ENCODE measurements at places on chromosomes 3 and 15.

- peak; percentile 72 for DNase-seq
These were observed 1.1 kb downstream of the RAF1 start for GRCh38 chr3:12662593-12663400.

GRCh38 chr3:30112902-30113484 lies 493.4 kb upstream of the TGFBR2 start:
- DNase-seq = no peak

GRCh38 chr3:21654241-21654640 lies 96.8 kb downstream of the ZNF385D start:
- DNase-seq = no peak

- no peak for DNase-seq
These were observed 144.7 kb upstream of the ABHD17C start for GRCh38 chr15:80550219-80550907.

GRCh38 chr15:22262613-22263020 lies 182.3 kb downstream of the OR4M2 start:
- no peak for DNase-seq

GRCh38 chr3:181772166-181772565 lies 60.4 kb downstream of the SOX2 start:
- DNase-seq = no peak

- no peak for DNase-seq
These were observed 234.7 kb downstream of the CDIN1 start for GRCh38 chr15:36814105-36814504.

- DNase-seq = peak; percentile 38
These were observed 196.4 kb downstream of the UACA start for GRCh38 chr15:70566989-70567388.

GRCh38 chr3:131733086-131733841 lies 230.5 kb upstream of the MRPL3 start:
- DNase-seq = no peak

DNA sequence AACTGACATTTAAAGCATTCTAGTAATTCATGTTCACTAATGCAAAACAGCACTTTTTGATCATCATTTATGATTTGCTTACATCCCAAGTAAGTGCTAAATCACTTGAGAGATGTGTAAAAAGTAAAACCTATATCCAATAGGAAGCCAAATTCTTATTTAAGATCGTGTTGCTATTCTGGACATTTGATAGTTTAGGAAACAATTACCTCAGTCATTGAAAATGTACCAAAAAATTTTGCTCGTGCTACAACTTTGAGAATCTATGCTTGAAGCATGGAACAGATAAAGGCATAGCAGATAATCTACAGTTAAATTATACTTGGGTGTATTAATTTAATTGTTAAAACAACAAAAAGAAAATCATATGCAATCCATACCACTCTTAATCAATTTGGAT lies 571.6 kb upstream of the NR2F2 start:
- no peak for DNase-seq

- no peak for DNase-seq
These were observed 28.9 kb downstream of the TKT start for GRCh38 chr3:53226841-53227407.

- DNase-seq = no peak
These were observed 317.4 kb downstream of the FHIT start for GRCh38 chr3:60933824-60934223.

- no peak for DNase-seq
These were observed 41.3 kb upstream of the ROBO2 start for GRCh38 chr3:76998555-76998954.

DNA sequence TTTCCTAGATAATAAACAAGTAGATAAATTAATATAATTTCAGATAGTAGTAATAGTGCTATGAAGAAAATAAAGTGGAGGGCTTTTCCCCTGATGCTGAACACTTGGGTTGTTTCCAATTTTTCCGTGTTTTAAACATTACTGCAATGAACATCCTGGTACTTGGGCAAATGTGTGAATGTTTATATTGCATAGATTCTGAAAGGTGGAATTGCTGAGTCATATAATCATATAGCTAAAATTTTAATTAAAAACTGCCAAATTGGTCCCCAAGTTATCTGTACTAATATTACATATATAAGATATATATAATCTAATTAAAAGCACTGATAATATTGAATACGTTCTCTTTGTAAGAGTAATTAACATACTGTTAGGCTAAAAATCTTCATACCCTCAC lies 10.0 kb downstream of the PPP2R3A start:
- no peak for DNase-seq

- DNase-seq = no peak
These were observed 56.8 kb downstream of the STARD9 start for GRCh38 chr15:42632105-42632675.

DNA sequence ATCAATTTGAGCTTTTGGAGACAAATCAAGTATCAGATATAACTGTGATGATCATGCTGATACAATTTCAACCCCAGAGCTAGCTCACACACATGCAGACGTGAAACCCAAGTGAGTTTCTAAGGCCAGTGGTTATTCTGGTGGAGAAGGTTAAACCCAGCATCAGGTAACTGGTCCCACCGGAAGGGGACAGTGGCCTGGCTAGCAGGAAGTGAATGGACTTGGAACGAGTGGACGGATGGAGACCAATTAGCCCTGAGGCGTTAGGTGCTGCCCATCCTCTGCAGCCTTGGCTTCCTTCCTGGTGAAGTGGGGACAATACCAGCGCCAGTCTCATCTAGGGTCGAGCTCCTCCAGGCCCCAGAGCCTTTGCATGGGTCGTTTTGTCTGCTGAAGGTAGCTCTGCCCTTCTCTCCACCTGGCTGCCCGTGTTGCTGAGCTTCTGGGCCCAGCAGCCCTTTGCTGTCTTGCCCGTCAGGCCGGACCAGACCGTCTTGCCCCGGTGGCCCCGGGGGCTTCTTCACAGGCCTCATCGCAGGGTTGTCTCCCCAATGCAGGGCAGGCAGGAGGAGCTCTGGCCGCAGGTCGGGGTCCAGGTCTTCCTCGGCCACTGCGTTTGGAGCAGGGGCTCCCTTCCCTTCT lies 915 bp upstream of the KCTD6 start:
- peak; percentile 61 for DNase-seq

DNA sequence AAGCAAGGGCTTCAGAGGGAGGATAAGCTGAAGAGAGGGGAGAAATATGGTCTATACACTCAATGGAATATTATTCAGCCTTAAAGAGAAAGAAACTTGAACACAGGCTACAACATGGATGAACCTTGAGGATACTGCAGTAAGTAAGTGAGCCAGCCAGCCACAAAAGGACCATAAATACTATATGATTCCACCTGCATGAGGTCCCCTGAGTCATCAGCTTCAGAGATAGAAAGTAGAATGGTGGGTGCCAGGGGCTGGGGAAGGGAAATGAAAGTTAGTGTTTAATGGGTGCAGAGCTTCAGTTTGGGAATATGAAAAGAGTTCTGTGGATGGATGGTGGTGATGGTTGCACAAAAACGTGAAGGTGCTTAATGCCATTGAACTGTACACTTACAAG lies 68.4 kb upstream of the SEC13 start:
- no peak for DNase-seq

DNA sequence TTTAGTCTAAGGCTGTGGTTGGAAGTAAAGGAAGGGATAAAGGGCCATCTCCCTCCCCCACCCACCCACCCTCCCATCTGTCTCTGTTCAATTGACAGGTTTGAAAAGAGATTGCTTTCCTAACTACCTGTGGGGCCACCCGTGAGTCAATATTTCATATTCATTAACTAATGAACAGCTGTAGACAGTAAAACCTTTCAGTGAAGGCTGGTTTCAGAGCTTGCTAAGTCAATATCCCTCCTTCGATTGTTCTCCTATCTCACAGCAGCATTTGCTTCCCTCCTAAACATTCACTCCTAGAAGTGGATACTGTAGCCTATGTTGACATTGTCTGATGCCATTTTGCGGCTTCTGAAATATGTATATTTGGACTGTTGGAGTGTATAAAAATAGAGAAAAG lies 85.9 kb upstream of the SYNPR start:
- DNase-seq = no peak

DNA sequence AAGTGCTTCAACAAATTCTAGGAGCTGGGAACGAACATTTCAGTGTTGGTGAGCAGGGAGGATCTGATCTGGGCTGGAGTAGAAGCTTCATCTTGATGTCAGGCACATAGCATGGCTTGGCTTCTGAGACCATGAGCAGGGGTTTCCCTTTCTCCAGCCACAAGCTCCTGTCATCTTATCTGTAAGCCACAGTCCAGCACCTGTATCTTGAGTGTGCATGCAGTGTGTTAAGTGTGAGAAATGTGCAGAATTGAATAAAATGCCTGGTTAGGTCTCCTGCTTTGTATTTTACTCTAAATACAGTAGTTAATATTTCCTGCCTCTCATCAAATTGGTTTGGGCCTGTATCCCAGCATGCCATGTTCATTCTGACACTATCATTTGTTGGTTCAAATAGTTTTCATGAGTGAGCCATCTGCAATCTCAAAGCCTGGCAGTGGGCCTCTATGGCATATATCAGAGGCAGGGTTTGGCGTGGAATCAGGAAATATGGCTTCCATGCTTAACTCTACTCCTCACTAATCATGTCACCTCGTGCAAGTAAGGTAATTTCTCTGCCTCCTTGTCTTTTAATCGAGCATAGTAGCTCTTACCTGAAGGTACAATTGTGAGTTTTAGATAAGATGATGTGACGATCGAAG lies 43.3 kb downstream of the TLNRD1 start:
- peak; percentile 7 for DNase-seq

DNA sequence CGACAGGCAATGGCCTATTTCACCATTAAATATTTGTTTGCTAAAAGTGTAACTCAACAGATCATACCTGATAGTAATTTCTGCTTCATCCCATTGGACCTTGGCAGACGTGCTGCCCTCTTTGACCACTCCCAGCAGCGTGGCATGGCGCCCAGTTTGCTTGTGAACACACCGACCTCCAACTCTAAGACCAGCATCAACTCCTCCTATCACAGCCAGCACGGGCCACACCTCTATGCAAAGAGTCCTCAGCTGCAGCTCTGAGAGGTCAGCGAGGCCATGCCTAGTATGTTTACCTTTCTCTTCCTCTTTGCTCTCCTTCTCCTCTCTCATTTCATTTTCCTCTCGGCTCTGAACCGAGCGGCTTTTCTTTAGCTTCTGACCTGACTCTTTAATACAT lies 80.6 kb downstream of the FBXL22 start:
- DNase-seq = no peak

GRCh38 chr3:15649858-15650257 lies 48.3 kb downstream of the BTD start:
- no peak for DNase-seq

- no peak for DNase-seq
These were observed 23.7 kb upstream of the GPD1L start for GRCh38 chr3:32082721-32083120.

DNA sequence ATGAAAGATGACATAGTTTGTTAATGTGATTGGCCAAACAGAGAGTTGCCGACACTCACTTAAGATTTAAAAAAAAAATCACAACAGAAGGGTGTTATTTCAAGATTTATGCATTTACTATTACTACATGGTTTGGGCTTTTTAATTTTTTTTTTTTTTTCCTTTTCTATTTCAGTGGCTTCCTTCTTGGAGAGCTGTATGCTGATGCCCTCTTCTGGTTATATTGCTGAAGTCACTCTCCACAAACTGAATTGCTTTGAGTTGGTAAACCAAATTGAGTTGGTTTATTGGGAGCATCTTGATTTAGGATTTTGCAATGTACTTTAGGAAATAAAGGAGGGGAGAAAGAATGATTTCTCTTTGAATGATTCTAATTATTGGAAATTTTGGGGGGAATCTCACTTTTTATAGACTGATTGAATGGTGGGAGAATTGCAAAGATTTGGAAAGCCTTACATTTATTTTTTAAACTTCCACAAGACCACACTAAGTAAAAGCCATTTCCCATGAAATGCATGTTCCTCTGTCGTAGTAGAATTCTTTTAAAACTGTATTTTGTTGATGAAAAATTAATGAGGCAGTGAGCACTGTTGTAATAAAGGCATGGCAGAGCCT lies 186.6 kb upstream of the FEZF2 start:
- no peak for DNase-seq

- DNase-seq = peak; percentile 66
These were observed 9.4 kb upstream of the CAMK1 start for GRCh38 chr3:9779075-9779593.

- no peak for DNase-seq
These were observed at the start of gene RASL12 for GRCh38 chr15:65067645-65068402. RASL12 (minus strand) TSS chr15:65067991; CDS start chr15:65067835, 156 bp downstream.

GRCh38 chr15:42891569-42891968 lies 29.0 kb downstream of the TTBK2 start:
- DNase-seq = no peak

DNA sequence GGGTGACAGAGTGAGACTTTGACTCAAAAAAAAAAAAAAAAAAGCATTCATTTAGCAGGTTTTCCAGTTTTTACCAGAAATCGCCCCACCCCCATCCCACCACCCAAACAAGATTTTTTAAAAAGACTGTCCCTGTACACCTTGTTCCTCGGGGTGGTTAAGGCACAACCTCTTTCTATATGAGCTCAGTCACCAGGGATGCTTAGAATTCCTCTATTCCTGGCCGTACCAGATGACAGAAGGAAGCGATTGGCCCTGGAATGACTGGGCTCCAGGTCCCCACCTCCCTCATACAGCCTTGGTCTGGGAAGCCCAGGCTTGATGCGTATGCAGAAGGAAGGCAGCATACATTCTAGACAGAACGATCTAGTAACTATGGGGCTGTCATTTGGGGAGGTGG lies 25.6 kb downstream of the IDH2 start:
- no peak for DNase-seq

DNA sequence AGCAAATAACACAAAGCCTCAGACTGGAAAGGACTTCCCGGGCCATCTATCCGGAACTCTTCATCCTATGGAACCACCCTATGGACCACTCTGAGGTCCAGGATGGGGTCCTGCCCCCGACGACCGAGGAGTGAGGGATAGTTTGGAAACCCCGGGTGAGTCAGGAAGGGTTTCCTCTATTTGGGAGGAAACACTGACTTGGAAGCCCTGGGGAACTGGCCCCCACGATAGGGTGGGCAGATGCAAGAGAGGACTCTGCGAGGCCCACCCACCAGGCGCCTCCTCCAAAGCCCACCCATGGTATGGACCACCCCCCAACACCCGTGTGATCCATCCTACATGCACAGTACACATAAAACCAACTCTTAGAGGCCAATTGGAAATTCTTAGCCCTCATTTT lies 69.4 kb downstream of the CPN2 start:
- DNase-seq = no peak

GRCh38 chr3:173191611-173192010 lies 50.6 kb upstream of the SPATA16 start:
- no peak for DNase-seq

DNA sequence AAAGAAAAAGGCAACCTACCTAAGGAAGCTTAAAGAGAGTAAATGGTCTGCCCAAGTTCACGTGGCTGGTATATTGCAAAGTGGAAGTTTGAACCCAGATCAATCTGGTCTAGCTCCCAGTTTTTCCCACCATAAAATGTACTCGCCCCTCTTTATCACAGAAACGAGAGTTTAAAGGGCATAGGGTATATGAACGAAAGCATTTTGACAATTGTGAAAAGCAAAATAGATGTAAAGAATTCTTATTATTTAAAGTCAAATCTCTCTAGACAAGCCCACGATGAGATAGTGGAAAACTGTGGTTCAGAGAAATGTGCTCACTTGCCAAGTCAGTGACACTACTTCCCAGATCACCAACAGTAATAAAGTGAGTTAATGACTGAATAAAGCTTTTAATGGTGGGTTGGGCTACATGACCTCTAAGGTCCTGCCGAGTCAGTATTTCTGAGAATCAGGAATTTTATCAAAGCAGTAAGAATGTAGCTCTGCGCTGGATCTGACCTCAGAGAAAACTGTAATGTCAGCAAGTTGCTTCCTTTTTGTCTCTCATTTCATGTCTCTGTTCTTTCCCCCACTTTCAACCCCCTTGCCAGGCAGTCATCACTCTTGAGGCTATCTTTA lies 23.3 kb upstream of the NEO1 start:
- DNase-seq = no peak
